ENCODE measurements at places on chromosomes 5 and 9.
A peak's percentile ranks its signal among the peaks of the same experiment; 100 is the strongest.

DNA sequence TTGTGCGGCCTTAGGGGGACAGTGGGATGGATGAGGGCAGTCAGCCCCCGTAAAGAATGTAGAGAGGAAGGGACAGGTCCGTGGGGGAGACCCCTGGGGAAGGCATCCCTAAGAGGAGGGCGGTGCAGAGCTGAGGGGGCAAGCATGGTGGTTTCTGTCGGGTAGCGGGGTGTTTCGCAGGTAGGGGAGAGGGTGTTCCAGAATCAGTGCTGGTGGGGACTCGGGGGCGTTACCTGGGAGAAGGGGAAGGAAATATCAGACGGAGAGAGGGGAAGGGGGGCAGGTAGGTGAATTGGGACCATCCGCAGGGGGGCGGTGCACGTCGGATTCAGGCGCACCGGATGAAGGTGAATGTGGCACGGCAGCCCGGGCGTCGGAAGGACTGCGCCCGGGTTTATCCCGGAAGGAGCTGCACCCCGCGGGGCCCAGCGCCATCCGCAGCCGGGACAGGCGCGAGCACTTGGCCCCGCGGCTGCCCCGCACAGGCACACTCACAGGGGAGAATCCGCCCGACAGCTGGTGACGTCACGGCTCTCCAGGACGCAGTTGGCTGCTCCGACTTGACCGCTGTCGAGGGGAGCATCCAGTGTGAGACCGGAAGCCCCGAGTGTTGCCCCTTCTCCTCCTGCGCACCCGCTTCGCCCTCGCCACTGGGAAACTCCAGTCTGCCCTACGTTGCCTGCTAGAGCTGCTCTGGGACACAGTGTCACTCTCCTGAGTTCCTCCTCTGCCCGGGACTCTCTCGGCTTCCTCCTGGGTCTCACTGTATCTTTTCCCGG is 1.3 kb downstream of the CD72 start:
- peak; percentile 66 for DNase-seq

- no peak for DNase-seq
Measured at GRCh38 chr5:13529300-13529699, 415.2 kb downstream of the DNAH5 start.

DNA sequence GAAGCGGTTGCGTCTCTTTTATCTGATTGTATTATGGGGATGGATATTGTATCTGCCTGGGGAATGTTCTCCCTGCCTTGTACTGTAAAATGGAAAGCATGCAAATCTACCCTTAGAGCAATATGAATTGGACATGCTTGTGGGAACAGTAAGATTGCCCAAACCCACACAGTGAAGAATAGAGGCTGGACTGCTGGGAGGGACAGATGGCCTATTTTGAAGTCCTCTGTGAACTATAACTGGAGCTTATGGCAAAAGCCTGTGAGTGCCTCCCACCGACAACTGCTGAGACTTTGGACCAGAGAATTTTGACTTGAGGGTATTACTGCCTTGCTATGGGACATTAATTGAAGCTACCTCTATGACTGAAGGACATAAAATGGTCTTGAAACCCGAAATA is 168.9 kb downstream of the ERCC6L2 start:
- DNase-seq = no peak

DNA sequence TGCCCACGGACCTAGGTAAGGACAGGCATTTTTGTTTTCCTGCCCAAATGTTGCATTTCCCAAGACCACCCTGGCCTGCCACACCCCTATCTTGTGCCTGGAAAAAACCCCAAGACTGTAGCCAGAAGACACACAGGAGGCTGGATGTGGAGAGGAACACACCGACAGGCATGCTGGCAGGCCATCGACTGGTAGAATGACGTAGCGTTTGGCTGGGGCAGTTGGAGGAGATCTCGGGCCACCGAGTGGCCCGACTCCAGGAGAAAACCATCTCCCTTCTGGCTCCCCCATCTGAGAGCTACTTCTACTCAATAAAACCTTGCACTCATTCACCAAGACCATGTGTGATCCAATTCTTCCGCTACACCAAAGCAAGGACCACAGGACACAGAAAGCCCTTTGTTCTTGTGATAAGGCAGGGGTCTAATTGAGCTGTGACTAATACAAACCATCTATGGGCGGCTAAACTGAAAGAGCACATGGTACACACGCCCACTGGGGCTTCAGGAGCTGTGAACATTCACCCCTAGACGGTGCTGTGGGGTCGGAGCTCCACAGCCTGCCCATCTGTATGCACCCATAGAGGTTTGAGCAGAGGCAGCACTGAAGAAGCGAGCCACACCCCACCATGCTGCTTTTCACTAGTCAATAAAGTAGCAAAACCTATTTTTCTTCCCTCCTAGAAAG is 38.9 kb upstream of the N4BP3 start:
- DNase-seq = peak; percentile 50

DNA sequence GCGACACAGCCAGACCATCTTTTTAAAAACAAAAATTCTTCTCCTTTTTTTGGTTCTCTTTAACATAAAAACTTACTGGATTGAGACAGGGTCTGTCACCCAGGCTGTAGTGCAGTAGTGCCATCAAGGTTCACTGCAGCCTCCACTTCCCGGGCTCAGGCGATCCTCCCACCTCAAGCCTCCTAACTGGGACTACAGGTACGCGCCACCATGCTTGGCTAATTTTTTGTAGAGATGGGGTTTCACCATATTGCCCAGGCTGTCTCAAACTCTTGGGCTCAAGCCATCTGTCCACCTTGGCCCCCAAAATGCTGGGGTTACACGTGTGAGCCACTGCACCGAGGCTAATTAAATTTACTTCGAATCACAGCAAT is 13.8 kb downstream of the HNRNPK start:
- DNase-seq = no peak

DNA sequence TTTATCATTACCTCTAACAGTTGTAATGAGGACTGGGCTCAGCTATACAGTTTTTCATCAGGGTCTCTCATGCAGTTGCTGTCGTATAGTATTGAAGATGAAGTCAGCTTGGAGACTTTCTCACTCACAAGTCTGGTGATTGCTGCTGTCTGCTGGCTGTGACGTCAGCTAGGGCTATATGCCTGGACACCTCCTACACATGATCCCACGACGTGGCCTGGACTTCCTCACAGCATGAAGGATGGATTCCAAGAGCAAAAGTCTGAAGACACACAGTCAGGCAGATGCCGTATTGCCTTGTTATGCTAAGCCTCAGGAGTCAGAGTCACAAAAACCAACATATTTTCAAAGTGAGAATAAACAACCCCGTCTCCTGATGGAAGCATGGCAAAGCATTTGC is 193.3 kb downstream of the LURAP1L start:
- DNase-seq = no peak

DNA sequence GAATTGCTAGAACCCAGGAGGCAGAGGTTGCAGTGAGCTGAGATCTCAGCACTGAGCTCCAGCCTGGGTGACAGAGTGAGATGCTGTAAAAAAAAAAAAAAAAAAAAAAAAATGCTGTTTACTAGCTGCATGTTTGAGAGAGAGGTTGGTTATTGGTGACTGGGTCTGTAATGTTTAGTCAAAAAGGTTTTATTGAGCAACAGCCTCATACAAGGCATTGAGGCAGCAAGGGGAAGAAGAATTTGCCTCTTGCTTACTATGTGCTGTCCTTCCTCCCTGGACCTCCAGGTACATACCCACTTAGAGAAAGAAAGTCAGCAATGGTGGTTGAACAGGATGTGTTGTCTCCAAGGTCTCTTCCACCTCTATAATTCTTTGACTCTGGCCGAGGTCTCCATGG is 140.7 kb upstream of the SPRY4 start:
- DNase-seq = no peak

- no peak for DNase-seq
Measured at GRCh38 chr5:159678657-159679392, 237.5 kb upstream of the ADRA1B start.

GRCh38 chr9:104766025-104766424 is 2.1 kb downstream of the NIPSNAP3B start:
- no peak for DNase-seq

GRCh38 chr9:76717613-76718012 is 46.6 kb upstream of the PCA3 start:
- no peak for DNase-seq

DNA sequence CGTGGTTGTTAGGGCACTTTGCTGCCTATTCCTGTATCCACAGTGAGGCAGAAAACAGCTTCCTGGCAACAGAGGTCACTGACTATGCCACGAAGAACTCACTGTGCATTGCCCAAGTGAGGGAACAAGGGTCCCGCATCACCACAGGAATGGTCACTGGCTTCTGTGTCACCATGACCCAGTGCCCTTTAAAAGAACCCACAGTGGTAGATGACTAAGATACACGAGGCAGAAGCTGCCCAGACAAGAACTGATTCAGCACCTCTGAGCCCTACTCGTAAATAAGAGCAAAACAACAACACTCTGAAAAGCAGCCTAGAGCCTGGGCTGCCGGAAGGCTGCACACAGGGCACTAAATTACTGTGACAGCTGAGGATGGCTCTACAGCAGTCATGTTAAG is 236.6 kb upstream of the RASEF start:
- DNase-seq = no peak

GRCh38 chr5:1555011-1555807 is 31.4 kb upstream of the LPCAT1 start:
- peak; percentile 73 for DNase-seq

DNA sequence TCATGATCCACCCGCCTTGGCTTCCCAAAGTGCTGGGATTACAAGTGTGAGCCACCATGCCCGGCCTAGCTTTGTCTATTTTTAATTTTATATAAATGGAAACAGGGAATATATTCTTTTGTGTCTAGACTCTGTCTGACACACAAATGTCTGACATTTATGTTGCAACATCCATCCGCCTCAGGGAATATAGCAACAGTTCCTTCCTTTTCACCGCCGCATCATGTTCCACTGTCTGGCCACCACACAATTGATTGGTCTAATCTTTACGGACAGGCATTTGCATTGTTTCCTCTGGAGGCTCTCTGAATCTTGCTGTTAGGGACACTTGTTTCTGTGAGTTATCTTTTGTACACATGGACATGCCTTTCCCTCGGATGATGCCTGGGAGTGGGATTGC is 20.1 kb upstream of the TBC1D9B start:
- no peak for DNase-seq

GRCh38 chr5:168931638-168932345 is 352.6 kb upstream of the PANK3 start:
- DNase-seq = peak; percentile 84

GRCh38 chr9:137436761-137437600 is 4.2 kb downstream of the ENTPD8 start:
- no peak for DNase-seq
